ENCODE measurements at places on chromosomes 2 and 18. TPM values are rescaled to one million over a fixed set of nuclear protein-coding genes. Genes with fewer than 3 reads are reported as not detected.

DNA sequence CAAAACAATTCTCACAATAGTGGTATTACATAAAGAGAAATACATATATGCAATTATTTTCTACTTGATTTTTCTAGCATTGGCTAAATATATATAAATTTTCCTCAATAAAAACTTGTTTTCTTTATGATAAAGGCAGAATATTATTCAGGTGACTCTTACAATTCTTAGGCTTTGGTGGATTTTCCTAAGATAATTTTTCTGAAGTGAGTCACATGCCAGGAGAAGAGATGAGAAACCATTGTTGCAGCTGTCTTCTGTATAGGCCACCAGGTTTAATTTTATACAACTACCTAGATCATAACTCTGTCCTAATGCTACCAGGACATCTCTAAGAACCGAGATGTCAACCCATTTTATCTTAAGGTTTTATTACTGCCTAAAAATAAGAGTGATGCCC, 552.4 kb upstream of the CDH2 start:
- H3K27me3 ChIP-seq, result no peaks in the 10 kb centered on the region
- H3K36me3 ChIP-seq, result no peaks in the 10 kb centered on the region
- no peak for DNase-seq
- H3K4me3 ChIP-seq, result no peak overlapping the region
- no peaks in the 10 kb centered on the region for H3K4me1 ChIP-seq

DNA sequence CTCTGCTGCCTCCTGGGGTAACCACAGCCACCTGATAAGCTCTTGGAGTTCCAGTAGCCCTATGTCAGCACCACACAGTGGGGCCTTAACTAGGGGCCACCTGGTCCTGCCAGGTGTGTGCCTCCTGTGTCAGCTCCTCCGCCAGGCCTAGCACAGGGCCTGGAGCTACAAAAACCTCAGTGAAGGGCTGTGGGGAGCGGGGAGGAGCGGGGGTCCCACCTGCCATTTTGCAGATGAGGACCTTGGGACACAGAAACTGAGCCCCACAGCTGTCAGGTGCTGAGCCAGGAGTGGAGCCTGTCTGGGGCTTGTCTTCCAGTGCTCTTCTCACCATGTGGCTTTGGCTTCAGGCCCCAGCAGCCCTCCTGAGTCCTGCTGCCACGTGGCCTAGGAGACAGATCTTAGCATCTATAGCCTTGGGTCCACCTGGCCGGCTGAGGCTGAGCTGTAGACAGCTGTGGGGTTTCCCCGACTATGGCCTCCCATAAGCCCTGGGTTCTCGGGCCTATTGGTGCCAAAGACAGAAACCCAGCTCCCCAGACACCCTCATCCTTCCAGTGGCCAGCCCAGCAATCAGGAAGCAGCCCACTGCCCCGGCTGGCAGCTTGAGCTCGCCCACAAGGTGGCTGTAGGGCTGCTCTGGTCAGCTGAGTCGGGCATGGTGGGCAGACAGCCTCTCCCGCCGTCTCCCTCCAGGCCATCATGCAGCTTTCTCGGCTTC, 104.5 kb upstream of the MCFD2 start:
- H3K4me3 ChIP-seq, result no peak overlapping the region
- H3K36me3 ChIP-seq, result peaks cover 18% of the 10 kb centered on the region
- H3K27ac ChIP-seq, result no peak overlapping the region
- DNase-seq, result no peak

GRCh38 chr18:56929886-56930285, 217.0 kb upstream of the BOD1L2 start:
- peaks cover 9% of the 10 kb centered on the region for H3K36me3 ChIP-seq
- no peak for DNase-seq
- H3K27me3 ChIP-seq, result no peaks in the 10 kb centered on the region
- no peak overlapping the region for H3K4me3 ChIP-seq
- H3K27ac ChIP-seq, result no peak overlapping the region

The RAB12 gene
- 12.8 TPM for total RNA-seq

The SERPINB4 gene
- total RNA-seq, result not detected

DNA sequence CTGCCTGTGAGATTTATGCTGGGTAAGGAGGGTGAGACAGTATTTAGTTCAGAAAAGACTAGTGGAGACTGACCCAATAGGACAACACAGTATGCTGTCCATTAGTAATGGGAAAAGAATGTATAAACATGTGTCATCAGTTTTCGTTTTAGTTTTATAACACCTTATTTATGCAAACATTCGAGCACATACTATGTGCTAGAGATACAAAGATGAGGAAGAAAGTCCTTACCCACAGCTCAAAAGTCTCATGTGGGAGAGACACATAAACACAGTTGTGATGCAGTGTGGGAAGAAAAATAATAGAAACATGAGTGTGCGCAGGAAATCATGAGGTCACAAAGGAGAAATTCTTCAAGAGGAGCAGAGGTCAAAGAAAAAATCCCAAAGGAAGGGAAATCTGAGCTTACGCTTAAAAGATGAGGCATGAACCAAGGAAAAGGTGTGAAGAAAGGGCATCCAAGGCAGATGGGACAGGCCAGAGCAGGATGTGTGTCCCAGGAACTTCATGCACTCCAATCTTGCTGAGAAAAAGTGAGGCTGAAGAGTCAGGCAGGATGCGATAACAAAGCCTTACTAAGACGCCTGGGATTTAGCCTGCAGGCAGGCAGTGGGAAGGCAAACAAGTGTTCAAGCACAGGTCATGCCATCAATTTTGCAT, 8.1 kb downstream of the METTL21A start:
- peak overlapping the region; percentile 17 for H3K27ac ChIP-seq
- DNase-seq, result no peak
- no peak overlapping the region for H3K4me3 ChIP-seq

GRCh38 chr2:226325526-226325925, 474.1 kb downstream of the IRS1 start:
- peaks cover 7% of the 10 kb centered on the region for H3K27me3 ChIP-seq
- no peak overlapping the region for H3K4me3 ChIP-seq
- H3K4me1 ChIP-seq, result no peaks in the 10 kb centered on the region
- no peak for DNase-seq
- H3K27ac ChIP-seq, result no peak overlapping the region

Data from activated CD4-positive, alpha-beta T cell treated with anti-CD3 and anti-CD28 coated beads for 36 hours (primary cell).